SK-N-SH (cell line): ENCODE measurements at places on chromosomes 2 and 18.

DNA sequence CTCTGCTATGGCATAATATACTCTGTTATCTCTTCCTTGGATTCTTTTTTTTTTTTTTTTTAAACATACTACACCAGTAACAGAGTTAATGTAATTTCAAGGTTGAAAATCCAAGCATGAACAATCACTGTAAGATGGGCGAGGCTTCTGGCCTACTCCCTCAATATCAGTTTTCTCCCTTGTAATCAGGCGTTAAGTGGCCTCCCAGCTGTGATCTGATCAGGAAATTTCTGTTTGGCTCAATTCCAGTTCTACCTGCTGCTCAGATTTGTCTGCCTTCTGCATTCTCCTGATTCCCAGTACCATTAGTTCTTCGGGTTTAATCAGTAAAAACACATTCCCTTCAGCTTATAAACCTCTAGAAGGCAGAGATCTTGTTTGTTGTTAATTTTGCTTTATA is 18.6 kb downstream of the PRKD3 start:
- DNase-seq: no peak

GRCh38 chr18:55390898-55391297 is 197.1 kb downstream of the TCF4 start:
- DNase-seq: no peak

DNA sequence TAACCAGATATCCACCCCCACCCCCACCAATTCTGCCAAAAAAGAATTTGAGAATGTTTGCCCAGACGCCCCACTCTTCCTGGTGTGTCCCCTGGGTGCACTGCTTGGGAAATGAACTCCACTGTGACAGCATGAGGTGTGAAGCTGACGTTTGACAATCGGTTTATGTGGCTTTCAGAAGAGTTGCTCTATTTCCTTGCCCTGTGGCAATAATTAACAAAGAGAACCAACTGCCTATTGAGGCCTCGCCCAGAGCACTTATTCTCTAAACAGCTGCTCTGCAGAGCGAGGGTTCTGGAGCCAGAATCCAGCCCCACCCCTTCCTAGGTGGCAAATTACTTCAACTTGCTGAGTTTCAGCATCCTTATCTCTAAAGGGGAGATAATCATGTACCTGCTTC is 115.8 kb upstream of the SIX3 start:
- no peak for DNase-seq

GRCh38 chr2:55115761-55116597 is 65.7 kb upstream of the RTN4 start:
- no peak for DNase-seq

DNA sequence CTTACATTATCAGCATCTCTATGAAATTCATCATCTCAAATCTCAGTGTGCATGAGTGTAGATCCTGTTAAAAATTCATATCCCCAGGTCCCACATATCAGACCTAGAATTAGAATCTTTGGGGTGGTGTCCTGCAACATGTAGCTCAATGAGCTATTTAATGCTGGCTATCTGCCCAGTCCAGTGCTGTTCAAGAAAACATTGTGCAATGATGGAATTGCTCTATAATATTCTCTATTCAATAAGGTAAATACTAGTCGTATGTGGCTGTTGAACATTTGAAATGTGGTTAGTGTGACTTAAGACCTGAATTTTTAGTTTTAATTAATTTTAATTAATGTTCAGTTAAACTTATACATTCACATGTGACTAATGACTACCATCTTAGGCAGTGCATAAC is 127.4 kb downstream of the NOL4 start:
- no peak for DNase-seq

- no peak for DNase-seq
These were observed 317.0 kb upstream of the MMADHC start for GRCh38 chr2:149904352-149905175.

DNA sequence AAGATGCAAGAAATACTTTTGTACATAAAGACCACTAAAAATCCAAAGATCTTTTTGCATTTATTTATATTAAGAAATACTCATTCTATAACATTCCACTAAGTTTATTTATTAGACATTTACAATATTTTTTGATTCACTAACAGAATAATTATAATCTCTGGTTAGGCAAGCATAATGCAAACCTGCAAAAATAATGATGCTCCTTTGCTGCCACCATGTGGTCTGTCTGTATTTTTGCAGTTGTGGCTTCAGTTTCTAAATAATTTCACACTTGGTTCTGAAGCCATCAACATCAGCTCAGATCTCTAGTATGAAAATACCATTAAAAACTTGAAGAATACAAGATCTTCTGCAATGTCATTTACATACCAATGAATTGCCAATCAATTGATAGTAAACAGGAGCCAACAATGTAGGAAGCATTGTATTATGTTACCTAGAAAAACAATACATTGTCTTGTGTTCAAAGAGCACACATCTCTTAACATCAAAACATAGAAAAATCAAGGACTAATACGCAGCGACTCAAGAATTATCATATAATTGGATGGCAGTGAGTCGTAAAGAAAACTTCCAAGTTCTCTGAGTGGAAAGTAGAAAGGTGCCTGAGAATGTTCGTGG is 28.8 kb upstream of the WDR75 start:
- DNase-seq: peak; percentile 32

GRCh38 chr2:240876475-240877251 is 8.0 kb downstream of the AGXT start:
- DNase-seq: peak; percentile 42

GRCh38 chr2:103616891-103617290 is 855.1 kb downstream of the TMEM182 start:
- no peak for DNase-seq

DNA sequence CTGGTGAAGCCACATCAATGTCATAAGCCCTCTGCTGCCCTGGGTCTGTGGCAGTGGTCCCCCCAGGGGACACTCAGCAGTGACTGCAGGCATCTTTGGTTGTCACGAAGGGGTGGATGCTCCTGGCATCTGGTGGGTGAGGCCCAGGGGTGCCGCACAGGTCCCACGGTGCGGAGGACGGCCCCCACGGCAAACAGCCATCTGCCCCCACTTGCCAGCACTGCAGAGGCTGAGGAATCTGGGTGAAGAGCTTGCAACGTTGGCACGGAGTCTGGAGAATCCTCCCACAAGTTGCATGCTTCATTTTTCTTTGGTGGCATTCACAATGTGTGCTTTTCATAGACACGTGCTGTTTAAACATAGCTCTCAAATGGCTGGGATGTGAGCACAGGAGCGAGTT is 105.1 kb upstream of the PXDN start:
- no peak for DNase-seq

DNA sequence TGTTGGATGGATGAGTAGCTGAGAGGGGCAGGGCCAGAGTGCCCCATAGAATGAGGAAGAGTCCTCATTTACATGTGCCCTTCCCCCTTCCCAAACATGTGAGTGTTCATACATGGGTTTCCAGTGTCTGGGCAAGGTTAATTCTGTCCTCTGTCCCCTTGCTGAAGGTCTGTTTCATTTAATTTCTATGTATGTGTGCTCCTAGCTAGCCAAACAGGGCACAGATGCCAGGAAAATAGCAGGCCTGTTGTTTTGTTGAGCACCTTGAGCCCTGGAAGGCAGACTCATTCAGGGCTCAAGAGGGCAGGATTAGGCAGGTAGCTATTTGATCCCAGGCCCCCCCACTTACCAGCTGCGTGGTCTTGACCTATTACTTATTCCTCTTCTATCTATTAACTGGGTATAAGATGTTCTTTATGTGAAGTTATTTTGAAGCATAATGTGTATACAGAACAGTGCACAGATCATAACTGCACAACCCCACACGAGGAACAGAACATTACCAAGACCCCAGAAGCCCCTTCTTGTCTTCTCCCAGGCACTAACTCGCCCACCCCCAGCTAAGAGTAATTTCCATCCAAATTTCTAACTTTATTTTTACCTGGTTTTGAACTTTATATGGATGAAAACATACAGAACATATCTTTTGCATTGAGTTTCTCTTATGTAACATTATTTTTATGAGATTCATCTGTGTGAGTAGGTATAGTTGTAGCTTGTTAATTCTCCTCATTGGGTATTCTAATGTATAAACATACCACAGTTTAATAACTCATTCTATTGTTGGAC is 164.3 kb downstream of the RPIA start:
- no peak for DNase-seq

GRCh38 chr18:9711361-9712129 is 3.4 kb downstream of the RAB31 start:
- no peak for DNase-seq

- DNase-seq: peak; percentile 34
These were observed 403.8 kb upstream of the ID2 start for GRCh38 chr2:8277921-8278571.

- DNase-seq: no peak
These were observed 60.1 kb downstream of the POLR1A start for GRCh38 chr2:86045541-86045940.

GRCh38 chr2:199282309-199282708 is 175.4 kb downstream of the SATB2 start:
- DNase-seq: no peak

DNA sequence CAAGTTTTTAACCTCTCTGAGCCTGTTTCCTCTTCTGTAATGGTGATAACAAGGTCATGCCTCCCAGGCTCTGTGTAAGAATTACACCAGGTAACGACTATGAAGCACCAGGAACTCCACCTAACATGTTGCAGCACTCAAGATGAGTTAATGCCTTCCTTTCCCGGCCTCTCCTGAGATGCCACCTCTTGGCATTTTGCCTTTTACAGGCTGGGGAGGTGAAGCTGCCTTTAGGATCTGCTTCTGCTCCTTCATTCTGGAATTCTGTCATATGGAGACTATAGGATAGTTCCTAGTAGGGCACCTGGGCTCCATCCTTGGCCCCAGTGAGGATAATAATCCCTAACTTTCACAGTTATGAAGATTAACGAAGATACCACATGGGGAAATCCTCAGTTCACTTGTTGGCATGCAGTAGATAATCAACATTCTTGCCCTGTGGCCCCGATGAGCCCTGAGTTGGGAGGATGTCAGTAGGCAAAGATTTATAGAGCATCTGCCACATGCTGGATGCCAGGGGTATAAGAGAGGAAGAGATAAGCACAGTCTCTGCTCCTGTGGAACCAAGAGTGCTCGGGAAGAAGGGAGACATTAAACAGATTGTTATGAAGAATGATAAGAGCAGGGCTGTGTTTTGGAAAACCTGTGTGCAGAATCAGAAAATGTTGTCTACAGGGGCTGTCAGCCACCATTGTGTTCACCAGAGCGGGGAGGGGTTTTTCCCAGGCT is 43.9 kb upstream of the KCNF1 start:
- DNase-seq: peak; percentile 86

DNA sequence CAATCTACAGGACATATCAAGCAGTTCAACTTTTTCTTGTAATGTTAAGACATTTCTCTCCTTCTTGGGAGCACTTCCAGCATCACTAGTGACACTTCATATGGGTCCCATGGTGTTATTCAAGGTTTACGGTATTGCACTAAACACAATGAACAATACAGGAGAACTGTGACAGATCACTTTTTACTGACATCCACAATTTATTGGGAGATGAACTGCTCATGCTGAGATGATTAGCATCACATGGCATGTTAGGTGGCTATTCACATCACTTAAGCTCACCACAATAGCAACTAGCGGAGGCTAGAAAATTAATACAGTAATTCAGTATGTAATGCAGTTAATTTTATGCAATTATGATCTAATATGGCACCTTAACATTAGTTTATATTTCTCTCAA is 264.4 kb downstream of the ERBB4 start:
- DNase-seq: no peak

DNA sequence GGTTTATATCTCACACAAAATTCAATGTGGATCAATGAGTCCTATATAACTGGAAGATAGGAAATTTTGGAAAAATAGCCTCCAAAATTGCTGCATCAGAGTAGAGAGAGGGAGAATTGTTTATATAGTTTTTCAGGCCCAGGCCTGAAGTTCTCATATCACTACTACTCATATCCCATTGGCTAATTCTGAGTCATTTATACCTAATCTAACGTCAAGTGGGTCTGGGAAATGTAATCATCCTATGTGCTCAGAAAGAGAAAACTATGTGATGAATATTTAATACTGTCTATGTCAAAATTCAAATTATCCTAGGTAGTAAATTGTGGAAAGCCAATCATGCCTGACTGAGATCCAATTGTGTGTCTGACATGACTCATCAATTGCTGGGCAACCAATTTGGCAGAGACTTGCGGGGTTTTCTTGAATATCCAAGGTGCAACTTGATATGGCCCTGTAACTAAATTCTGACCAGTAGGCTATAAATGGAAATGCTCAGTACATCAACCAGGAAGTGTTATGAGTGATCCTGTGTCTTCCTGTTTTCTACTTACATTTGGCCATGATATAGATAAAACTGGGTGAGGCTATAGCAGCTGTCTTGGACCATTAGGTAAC is 744.4 kb downstream of the KCNJ3 start:
- no peak for DNase-seq

DNA sequence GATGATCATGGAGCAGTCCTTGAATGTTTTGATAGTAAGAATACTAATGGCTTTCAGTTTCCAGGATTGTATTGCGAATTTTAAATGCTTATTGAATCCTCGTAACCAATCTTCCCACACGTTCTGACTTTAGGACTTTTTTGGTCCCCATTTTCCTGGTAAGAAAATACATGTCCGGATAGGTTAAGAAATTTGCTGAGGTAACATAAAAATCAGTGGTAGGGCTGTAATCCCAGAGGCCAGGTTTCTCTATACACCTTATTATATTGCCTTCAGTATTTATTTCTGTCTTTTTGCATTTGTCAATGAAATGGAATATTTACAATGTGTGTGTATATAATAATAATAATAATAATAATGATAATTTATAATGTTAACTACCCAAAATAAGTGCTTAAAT is 603.2 kb downstream of the TMEM182 start:
- no peak for DNase-seq

DNA sequence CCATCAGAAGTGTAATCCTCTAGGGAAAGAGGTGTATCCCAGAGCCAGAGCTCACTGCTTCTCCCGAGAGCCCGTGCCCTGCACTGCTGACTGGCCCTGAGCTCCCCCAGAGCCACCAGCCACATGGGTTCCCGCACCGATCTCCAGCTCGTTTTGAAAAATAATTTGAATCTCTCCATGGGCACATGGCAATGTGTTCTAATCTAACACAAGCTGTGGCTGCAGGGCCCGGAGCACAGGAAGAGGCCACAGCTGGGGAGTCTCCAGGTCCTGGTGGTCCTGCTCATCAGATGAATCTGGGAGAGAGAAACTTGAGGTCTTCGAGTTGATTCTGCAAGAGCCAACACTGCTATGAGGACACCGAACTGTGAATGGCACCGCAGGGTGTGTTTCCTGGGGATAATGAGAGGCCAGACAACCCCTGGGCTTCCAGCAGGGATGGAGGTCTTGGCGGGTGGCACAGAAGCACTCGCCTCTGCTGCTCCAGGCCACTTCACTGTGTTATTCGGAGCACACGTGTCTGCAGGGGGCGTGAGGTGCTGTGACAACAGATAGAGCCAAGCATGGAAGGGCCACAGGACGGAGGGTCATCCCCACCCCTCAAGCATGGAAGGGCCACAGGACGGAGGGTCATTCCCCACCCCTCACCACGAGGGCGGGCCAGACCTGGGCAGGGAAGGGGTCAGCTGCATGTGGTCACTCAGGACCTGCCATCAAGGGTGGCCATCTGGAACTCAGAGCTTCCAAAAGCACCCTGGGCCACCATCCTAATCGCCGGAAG is 196.8 kb downstream of the NDUFA10 start:
- DNase-seq: peak; percentile 11

- DNase-seq: no peak
These were observed 110.6 kb downstream of the CLIP4 start for GRCh38 chr2:29225814-29226213.
